ENCODE measurements at places on chromosomes 3 and 15. TPM values are rescaled to one million over a fixed set of nuclear protein-coding genes. Genes with fewer than 3 reads are reported as not detected.

GNAI2 gene
- 46.7 TPM for total RNA-seq

CHST13 gene
- 1.0 TPM for total RNA-seq

KLHL40 gene
- total RNA-seq, result not detected

CYP1A1 gene
- 3.1 TPM for total RNA-seq

STT3B gene
- total RNA-seq, result 73.2 TPM

FRMD5 gene
- total RNA-seq, result 3.9 TPM

KNL1 gene
- 6.4 TPM for total RNA-seq

IRAK2 gene
- 25.8 TPM for total RNA-seq

GOLGA6B gene
- total RNA-seq, result 0.09 TPM

ANKUB1 gene
- not detected for total RNA-seq

WWTR1 gene
- total RNA-seq, result 135 TPM

TMEM108 gene
- total RNA-seq, result not detected

RTP3 gene
- total RNA-seq, result not detected

MESP1 gene
- 7.2 TPM for total RNA-seq

COPG1 gene
- total RNA-seq, result 77.0 TPM

CFAP91 gene
- 0.27 TPM for total RNA-seq

OTOL1 gene
- total RNA-seq, result not detected

NLGN1 gene
- total RNA-seq, result not detected

LINGO1 gene
- total RNA-seq, result 8.4 TPM

LRRC31 gene
- not detected for total RNA-seq

TMEM40 gene
- 0.42 TPM for total RNA-seq

SNRPA1 gene
- 115 TPM for total RNA-seq
